ENCODE measurements at places on chromosomes 2 and 18.

DNA sequence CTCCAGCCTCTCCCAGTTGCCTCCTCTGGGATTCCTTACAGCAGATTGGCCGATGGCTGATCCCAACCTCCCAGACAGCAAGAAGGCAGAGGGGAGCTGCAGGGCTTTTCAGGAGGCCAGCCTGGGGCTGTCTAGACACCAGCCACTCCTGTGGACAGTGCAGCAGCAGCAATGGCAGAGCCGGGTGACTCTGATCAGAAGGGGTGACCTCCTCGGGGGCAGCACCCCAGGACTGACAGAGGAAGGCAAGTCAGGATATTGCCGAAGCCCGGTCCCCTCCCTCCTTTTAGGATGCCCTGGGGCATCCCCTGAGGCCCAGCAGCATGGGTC, 84.5 kb downstream of the INHBB start:
- DNase-seq = no peak

GRCh38 chr2:199315299-199316179, 142.2 kb downstream of the SATB2 start:
- DNase-seq = no peak

DNA sequence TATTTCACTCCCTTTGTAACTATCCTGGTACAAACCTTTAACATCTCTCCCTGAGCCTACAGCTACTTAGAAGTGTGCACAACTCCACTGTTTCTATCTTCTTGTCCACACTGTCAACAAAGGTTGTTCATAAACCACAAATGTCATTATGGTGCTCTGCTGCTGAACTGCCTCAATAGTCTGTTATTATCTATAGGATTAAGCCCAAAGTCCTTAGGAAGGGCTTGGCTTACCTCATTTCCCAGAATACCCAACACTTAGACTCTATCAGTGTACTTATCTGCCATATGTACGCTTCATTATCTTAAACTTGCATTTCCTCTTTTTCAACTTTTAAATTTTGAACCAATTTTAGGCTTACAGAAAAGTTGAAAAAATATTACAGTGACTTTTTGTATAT, 94.2 kb downstream of the HNMT start:
- no peak for DNase-seq

- DNase-seq = no peak
Observed at GRCh38 chr2:240374085-240374907, 61.2 kb upstream of the GPC1 start.

DNA sequence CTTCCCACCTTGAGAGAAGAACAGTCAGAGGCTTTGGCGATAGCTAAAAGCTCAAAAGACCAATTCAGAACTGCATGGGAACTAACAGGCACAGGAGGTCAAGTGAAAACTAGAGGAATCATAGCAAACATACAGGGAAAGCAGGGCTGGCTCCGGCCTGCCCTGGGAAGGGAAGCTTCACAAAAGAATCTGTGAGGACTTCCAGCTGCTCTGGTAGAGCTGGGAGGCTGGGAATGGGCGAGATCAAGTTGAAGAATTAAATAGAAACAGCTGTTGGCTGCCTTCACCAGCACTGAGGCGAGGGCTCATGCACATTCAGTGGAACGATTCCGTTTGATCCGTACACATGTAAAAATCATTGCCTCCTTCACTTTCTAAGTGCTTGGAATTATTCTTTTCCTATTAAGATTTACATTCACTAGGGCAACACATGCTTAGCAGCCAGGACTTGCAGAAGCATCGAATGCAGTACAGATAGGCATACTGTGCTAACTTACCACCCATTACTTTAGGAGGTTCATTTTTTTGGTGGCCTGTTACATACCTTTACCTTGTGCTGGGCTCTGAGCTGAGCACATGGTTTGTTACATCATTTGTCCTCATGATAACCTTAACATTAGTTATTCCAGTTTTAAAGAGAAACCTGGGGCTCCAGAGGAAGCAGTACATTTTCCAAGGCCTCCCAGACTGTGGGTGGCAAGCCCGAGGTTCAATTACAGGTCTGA, 125.4 kb upstream of the RNF152 start:
- no peak for DNase-seq

DNA sequence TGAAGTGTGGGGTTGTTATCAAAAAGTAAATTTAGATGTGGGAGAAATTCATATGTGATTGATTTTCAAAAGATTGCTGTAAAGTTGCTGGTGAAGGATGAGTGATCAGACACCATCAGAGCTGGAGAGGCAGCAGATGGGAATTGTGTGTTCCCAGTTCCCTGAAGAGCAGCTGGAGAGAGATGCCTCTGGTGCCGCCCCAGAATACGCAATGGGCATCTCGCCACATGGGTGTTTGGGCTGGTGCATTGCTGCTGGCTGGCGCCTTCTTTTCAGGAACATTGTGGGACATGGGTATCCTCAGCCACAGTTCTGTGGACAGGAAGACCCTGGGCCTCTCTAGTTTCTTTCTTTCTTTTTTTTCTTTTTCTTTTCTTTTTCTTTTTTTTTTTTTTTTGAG, 11.9 kb downstream of the ATG4B start:
- DNase-seq = no peak

DNA sequence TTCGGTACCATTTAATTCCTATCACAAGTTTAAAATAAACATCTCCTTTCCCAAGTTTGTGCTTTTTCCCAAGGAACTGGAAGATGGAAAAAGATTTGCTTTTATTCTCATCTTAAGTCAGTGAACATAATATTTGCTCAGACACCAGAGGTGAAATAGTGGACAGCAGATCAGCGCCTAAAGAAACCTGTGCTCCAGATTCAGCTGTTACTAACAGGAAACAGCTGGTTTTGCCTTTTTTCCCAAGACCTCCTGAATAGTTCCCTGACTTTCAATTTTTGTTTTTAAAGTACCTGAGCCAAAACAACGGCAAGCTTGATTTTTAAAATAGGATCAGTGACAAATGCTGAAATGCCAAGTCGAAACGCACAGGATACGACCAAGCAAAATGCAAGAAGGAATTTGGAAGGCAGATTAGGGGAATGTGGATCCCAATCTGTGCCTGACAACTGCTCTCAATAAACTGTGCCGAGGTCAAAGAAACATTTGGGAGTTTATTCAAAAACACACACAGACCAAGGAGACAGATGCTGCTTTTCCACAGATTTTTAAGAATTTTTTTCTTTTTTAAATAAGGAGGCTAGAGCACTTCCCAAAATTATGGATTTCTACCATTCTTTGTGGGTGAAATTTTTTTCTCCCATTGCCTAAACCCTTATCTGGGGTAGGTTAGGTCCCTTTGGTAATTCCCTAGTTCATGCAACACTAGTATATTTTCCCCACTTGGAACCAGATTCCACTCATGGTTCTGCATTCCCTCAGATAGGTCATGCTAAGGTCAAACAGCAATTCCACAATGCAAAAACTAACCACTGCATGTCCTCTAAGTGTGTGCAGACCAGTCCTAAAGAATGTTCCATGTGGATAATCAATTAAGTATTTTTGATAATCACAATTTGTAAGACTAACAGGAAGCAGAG, 121.5 kb upstream of the PDE1A start:
- DNase-seq = no peak

DNA sequence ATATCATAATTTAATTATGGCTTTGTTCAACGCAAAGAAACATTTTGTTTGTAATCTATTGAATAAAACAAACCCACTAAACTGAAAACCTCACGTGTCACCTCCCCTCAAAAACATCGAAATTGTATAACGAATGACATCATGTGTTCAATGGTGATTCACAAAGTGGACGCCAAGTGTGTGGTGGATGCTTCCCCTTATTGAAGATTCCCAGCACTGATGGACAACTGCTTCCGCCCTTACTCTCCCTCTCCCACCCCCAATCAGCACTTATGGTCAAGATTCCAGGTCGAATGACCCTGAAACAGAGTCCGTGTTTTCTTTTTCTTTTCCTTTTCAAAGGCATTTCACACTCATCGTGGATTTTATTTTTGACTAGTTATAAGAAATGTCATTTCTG, 383.0 kb upstream of the SMIM21 start:
- DNase-seq = no peak

- DNase-seq = no peak
Observed at GRCh38 chr2:25274868-25275574, 66.7 kb downstream of the DNMT3A start.

GRCh38 chr2:148048475-148049221, 27.8 kb downstream of the MBD5 start:
- peak; percentile 7 for DNase-seq

- peak; percentile 80 for DNase-seq
Observed at GRCh38 chr2:177724398-177725287, 332.1 kb downstream of the AGPS start.

GRCh38 chr2:42513252-42513918, 19.6 kb upstream of the KCNG3 start:
- DNase-seq = peak; percentile 60

DNA sequence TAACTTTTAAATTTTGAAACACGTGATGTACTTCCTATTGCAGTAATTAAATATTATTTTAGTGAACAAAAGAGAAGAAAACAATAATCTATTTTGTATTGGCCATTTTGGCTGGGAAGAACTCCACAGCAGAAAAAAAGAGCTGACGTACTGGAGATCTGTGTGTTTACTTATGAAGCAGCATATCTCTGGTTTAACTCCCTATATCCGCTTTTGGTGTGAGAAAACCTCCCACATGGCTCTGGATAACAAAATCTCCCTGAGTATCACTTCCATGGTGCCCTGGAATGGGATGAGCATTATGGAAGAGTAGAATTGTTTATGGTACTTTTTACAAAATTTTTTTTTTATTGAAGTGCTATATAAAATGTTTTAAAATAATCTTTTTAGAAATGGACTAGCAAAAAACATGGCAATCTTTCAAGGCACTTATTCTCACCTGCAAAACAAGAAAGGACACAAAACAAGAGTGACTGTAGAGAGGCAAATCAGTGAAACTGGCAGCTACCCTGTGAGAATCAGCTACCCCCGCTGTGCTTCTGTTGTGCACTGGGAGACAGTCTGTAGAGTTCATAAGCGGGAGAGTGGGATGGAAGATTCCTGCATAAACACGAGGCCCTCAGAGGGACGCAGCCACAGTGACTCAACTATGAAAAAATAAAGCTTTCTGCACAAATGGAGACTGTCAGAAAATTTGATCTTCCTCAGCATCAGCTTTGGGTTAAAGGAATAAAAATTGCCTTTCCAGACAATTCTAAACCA, 762.2 kb upstream of the HS6ST1 start:
- no peak for DNase-seq

DNA sequence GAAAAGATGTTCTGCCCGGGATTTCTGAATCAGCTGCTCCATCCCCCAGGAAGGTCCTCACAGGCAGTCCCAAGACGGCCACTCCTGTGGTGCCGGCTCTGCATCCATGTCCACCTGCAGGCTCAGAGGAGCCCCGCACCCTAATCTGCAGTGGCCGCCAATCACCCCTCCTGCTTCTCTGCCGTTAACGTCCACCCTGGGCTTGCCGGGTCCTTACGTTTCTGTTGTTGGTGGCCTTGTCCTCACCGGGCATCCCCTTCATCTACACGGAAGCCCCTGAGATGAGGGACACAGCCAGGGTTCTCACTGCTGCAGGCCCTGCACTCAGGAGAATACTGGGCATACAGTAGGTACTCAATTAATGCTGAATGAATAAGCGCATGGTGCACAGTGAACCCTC, 131.5 kb upstream of the SNTG2 start:
- no peak for DNase-seq

DNA sequence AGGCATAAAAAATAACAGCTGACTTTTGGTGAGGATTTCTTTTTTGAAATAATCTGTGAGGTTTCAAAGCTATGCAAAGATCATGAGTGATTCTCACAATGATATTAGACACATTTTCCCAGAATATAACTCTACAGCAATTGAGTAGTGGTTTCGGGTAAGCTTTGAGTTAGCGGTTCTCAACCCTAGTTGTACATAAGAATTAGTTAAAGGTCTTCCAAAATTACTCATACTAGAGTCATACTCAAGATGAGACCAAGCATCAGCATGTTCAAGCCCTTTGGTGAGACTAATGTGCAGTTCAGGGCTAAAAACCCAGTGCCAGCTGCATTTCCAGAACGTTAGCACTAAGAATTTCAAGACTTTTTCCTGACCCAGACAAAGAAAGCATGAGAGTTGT, 31.1 kb downstream of the DSG4 start:
- DNase-seq = no peak

GRCh38 chr18:41754332-41754731, 200.7 kb upstream of the PIK3C3 start:
- DNase-seq = no peak

GRCh38 chr18:32454593-32454992, 16.1 kb downstream of the GAREM1 start:
- no peak for DNase-seq

- DNase-seq = peak; percentile 98
Observed at GRCh38 chr18:28086670-28087552, 90.0 kb downstream of the CDH2 start.

DNA sequence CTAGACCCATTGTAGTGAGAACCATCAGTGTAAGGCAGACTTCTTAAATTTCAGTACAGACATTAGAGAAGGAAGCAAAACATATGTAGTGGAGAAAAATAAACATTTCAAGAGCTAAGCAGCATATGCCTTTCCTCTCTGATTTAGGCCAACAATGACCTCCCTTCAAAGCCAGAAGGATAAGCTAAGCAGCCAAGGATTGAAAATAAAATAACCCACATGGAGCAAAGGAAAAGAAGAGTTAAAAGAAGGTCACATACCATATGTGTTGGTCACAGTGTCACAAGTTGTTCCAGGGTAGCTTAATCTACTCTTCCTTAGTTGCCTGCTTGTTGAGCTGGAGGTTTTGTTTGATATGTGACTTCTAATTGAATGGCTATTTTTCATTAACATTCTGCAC, 15.6 kb upstream of the LAMA1 start:
- no peak for DNase-seq

GRCh38 chr2:85181134-85181631, 48.0 kb downstream of the TCF7L1 start:
- DNase-seq = no peak

DNA sequence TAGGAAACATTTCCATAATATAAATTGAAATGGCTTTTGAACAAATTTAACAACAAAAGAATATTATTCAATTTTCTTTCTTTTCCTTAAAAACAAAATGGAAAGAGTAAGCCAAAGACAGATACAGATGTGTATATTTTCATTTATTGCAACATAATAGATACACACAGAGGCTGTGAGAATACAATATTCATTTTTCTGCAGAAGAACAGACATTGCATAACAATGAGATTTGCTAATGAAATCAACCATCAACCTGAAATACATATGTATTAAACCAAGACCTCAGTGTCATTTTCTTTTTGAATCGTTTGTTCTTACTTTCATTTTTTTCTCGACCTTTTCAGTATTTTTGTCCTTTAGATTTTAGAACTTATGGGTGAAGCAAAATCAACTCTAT, 95.1 kb downstream of the BAZ2B start:
- no peak for DNase-seq

All from pons (tissue), 1 donor.